SK-N-SH (cell line): ENCODE measurements at places on chromosomes 16 and 17.
A peak's percentile ranks its signal among the peaks of the same experiment; 100 is the strongest.

DNA sequence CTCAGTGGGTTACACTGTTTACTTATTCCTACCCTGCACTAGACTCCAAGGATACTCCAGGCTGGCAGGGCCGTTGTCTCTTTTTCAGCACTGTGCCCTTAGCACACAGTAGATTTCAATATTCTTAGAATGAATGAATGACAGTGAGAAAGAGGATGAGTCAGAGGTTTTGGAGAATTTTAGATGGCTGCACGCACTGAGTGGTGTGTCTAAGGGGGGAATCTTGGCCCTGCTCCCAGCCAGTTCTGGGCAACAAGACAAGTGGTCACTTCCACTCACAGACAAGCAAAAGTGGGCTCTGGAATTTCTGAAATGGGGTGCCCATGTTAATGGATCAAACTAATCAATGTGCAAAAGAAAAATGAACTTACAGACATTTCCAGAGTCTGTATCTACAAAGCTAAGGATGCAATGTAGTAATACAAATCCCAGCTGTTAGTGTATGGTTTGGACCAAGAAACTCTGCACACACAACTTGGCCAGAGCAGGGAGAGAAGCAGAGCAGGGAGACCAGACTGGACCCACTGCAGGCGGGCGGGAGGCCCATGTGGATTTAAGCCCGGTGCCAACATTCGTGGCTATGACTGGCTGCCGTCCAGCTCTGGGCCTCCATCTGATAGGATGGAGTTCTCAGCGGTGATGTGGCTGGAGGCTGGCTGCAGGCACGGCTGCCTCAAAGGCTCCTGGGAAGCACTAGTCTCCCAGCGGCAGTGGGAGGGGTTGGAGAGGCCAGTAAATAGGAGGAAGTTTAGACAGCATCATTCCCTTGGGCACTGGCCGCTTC is 95.6 kb upstream of the CDYL2 start:
- peak; percentile 68 for DNase-seq
- no peaks in the 10 kb centered on the region for H3K27me3 ChIP-seq
- no peaks in the 10 kb centered on the region for H3K36me3 ChIP-seq
- H3K4me1 ChIP-seq: peaks cover 11% of the 10 kb centered on the region; the same call in 1 of the 2 replicates
- peak overlapping the region; percentile 81 for H3K27ac ChIP-seq

DNA sequence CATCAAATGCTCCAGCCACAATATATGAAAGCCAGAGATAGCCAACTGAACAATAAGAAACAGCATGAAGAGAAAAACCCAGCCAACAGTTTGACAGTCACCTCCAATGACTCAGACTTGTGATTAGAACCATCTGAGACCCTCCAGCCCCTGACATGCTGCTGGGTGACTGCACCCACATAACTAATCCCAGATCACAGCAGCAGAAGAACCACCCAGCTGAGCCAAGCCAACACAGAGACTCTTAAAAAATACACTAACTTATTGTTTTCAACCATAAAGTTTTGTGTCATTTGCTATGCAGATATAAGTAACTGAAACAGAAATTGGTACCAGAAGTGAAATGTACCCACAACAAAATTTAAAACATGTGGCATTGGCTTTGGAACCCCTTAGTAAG is 314.3 kb upstream of the DYNLRB2 start:
- H3K27me3 ChIP-seq: no peaks in the 10 kb centered on the region
- DNase-seq: no peak
- H3K27ac ChIP-seq: no peak overlapping the region
- no peaks in the 10 kb centered on the region for H3K4me1 ChIP-seq
- H3K36me3 ChIP-seq: no peaks in the 10 kb centered on the region
- no peak overlapping the region for H3K4me3 ChIP-seq

GRCh38 chr16:1093284-1094123 is 2.5 kb downstream of the C1QTNF8 start:
- peaks cover 42% of the 10 kb centered on the region for H3K27me3 ChIP-seq
- H3K4me3 ChIP-seq: no peak overlapping the region
- no peaks in the 10 kb centered on the region for H3K36me3 ChIP-seq
- peak; percentile 80 for DNase-seq
- no peaks in the 10 kb centered on the region for H3K4me1 ChIP-seq

DNA sequence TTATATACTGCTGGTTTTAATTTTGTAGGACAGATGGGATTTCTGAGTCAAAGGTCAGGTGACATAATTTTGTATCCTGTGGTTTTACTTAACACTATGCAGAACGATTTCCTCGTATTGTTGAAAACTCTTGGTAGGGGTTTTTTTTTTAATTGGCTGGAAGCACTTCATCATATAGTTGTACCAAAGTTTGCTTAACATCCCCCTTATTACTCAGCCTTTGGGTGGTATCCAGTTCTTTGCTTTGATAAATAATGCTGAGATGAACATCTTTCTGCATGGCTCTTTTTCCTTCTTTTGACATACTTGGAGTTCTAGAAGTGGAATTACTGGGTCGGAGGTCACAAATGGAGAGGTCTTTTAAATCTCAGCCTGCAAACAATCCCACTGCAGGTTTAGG is 419.1 kb downstream of the MAF start:
- no peaks in the 10 kb centered on the region for H3K27me3 ChIP-seq
- no peak overlapping the region for H3K27ac ChIP-seq
- H3K4me1 ChIP-seq: no peaks in the 10 kb centered on the region
- H3K4me3 ChIP-seq: no peak overlapping the region

DNA sequence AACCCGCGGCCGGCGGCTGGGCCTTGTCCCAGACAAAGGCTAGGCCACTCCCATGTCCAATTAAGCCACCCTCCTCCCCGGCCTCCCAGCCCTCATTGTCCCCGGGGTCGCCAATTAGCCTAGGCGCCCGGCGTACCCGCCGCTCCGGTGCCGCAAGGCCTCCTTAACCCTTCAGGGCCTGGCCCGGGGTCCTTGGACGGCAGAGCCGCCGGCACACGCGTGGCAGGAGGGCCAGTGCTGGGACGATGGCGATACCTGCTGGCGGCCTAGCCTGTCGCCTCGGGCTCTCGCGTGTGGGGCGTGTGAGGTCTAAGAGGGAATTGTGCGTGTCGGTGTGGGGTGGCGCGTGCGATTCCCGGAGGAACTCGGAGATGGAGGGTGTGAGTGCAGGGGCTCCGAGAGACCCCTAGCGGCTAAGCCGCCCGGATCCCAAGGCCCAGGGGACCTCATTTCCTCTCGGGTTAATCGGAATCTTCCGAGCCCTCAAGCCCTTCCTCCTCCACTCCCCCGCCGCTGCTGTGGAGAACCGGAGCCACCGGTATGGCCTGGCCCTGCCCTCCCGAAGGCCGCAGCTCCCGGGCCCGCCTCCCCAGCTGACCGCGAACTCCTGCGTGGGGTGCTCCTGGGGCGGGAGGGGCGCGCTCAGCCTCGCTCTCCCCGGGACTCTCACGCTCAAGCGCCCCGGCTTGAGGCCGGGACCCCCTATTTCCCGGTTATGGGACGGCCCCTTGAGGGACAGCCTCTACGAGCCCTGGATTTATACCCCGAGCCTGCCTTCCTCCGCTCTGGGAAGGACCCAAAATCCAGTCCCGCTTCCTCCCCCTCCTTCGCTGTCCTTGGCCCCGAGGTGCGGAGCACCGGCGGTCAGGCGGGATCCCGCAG is 11.9 kb downstream of the TBX2 start:
- no peaks in the 10 kb centered on the region for H3K27me3 ChIP-seq
- peaks cover 29% of the 10 kb centered on the region for H3K36me3 ChIP-seq
- peak overlapping the region; percentile 90 for H3K27ac ChIP-seq
- peaks cover 52% of the 10 kb centered on the region for H3K4me1 ChIP-seq
- DNase-seq: peak; percentile 79

- H3K4me3 ChIP-seq: no peak overlapping the region
- H3K4me1 ChIP-seq: peaks cover 32% of the 10 kb centered on the region
- peak overlapping the region; percentile 99 for H3K27ac ChIP-seq
- H3K36me3 ChIP-seq: peaks cover 39% of the 10 kb centered on the region
Measured at GRCh38 chr17:40352237-40352778, 12.2 kb downstream of the GJD3 start.

GRCh38 chr17:78645421-78646295 is 68.5 kb upstream of the DNAH17 start:
- H3K27ac ChIP-seq: no peak overlapping the region
- peak; percentile 18 for DNase-seq
- no peaks in the 10 kb centered on the region; the same call in 1 of the 2 replicates for H3K4me1 ChIP-seq

- peaks cover 41% of the 10 kb centered on the region for H3K4me1 ChIP-seq
- DNase-seq: no peak
- peak overlapping the region; percentile 90 for H3K27ac ChIP-seq
- peaks cover 10% of the 10 kb centered on the region for H3K36me3 ChIP-seq
- no peaks in the 10 kb centered on the region for H3K27me3 ChIP-seq
Measured at GRCh38 chr16:20865420-20866131, 34.6 kb downstream of the DCUN1D3 start.

GRCh38 chr16:81601008-81601428 is 156.4 kb downstream of the CMIP start:
- peaks cover 14% of the 10 kb centered on the region for H3K4me1 ChIP-seq
- H3K36me3 ChIP-seq: no peaks in the 10 kb centered on the region
- peak; percentile 49 for DNase-seq
- no peak overlapping the region for H3K4me3 ChIP-seq
- no peak overlapping the region; the same call in 1 of the 2 replicates for H3K27ac ChIP-seq

DNA sequence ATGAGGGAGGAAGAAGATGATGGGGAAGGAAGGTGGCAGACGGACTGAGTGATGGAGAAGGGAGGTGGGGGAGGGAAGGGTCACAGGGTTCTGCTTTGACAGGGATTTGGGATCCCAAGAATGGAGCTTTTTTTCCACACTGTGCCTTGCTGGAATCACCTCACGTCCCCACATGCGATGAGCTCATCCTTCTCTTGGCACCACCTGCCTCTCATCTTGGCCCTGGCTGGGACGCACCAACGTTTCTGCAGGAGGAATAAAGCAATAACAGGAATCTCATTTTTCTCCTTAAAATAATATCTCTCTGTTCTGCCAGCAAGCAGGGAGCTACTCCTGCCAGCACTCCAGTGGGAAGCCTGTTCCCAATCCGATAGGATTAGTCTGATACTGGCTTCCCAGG is 47.8 kb downstream of the MEOX1 start:
- H3K36me3 ChIP-seq: no peaks in the 10 kb centered on the region
- no peak overlapping the region for H3K27ac ChIP-seq
- no peaks in the 10 kb centered on the region for H3K4me1 ChIP-seq
- no peak overlapping the region for H3K4me3 ChIP-seq

GRCh38 chr16:87995644-87996043 is 44.4 kb downstream of the BANP start:
- H3K36me3 ChIP-seq: no peaks in the 10 kb centered on the region
- H3K27me3 ChIP-seq: no peaks in the 10 kb centered on the region
- H3K27ac ChIP-seq: no peak overlapping the region
- no peak overlapping the region for H3K4me3 ChIP-seq
- DNase-seq: no peak

GRCh38 chr17:47800686-47801085 is 20.9 kb downstream of the OSBPL7 start:
- DNase-seq: peak; percentile 22
- H3K4me1 ChIP-seq: no peaks in the 10 kb centered on the region
- peaks cover 19% of the 10 kb centered on the region for H3K27me3 ChIP-seq
- no peaks in the 10 kb centered on the region for H3K36me3 ChIP-seq
- H3K4me3 ChIP-seq: no peak overlapping the region

- no peaks in the 10 kb centered on the region for H3K4me1 ChIP-seq
- H3K27ac ChIP-seq: no peak overlapping the region
- no peak overlapping the region for H3K4me3 ChIP-seq
- H3K36me3 ChIP-seq: peaks cover 63% of the 10 kb centered on the region
Measured at GRCh38 chr16:19512297-19512696, 9.6 kb downstream of the GDE1 start.

DNA sequence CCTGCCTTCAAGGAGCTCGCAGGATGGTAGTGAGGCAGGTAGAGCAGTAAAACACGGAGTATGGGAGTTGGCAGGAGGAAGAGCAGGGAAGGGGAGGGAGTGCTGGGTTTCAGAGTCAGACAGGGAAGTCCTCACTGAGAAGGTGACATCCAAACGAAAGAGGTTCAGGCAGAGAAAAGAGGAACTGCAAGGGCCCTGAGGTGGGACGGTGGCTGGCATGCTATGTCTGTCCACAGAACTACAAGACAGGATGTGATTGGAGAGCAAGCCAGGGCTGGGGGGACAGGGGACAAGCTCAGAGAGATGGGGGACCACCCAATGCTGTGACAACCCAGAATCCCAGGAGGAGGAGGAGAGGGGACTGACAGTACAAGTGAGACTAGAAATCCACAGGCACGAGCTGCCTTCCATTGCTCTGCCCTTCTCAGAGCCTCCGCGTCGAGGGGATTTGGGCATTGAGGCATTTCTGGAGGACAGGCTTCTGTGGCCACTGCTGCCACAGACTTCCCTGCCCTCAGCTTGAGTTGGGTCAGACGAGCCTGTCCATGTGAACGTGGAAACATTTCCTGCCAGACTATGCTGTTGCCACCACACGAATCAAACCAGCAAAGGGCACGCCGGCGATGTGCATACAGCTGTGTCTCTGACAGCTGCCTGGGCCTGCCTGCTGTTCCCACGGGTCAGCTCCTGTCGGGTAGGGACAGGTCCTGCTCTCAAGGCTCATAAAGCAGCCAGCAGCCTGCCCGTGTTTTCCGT is 100.1 kb downstream of the RAB11FIP4 start:
- peaks cover 5% of the 10 kb centered on the region; the same call in 1 of the 2 replicates for H3K27me3 ChIP-seq
- no peaks in the 10 kb centered on the region for H3K36me3 ChIP-seq
- no peak overlapping the region for H3K4me3 ChIP-seq
- DNase-seq: no peak
- H3K27ac ChIP-seq: no peak overlapping the region

DNA sequence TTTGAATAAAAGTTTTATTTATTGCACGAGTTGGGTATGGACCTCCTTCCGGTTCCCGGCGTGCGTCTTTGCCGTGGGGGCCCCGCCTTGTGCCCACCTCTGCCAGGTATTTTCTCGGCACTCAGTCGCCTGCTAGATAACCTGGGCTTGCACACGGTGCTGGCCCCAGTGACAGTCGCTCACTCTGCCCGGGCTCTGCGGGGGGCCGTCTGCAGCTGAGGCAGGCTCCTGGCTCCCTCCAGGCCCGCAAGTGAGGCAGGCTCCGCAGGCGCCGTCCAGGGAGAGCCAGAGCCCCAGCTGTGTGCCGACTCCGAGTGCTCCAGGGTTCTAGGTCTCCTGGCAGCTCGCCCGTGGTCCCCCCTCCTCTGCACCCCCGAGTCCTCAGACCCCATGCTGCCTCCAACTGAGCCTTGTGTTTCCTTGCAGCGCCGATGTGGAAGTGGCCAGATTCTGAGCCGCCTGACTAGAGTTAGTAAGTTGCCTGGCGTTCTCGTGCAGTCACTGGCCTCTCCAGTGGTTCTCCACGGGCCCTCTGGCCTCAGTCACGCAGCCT is 54.7 kb upstream of the PVALEF start:
- no peaks in the 10 kb centered on the region for H3K27me3 ChIP-seq
- DNase-seq: no peak

- no peak overlapping the region for H3K27ac ChIP-seq
- no peaks in the 10 kb centered on the region for H3K36me3 ChIP-seq
- no peak for DNase-seq
- no peak overlapping the region for H3K4me3 ChIP-seq
- H3K27me3 ChIP-seq: no peaks in the 10 kb centered on the region
Measured at GRCh38 chr16:9964426-9964825, 217.8 kb downstream of the GRIN2A start.
